Activated CD4-positive, alpha-beta T cell treated with anti-CD3 and anti-CD28 coated beads, Interleukin-2, amount 10 ng/mL, durations not matched to agents 24 days and 14 days (primary cell): ENCODE measurements at places on chromosomes 3 and 15. TPM values are rescaled to one million over a fixed set of nuclear protein-coding genes. Genes with fewer than 3 reads are reported as not detected.
A peak's percentile ranks its signal among the peaks of the same experiment; 100 is the strongest.

Gene GP9
- total RNA-seq: not detected in 2 replicates

Gene ROBO1
- 0.05 and 0.21 TPM in 2 replicates for total RNA-seq

Gene BRK1
- 98.8 and 99.6 TPM in 2 replicates for total RNA-seq

Gene FAM81A
- 0.47 and 1.9 TPM in 2 replicates for total RNA-seq

Gene CCR9
- total RNA-seq: not detected in 2 replicates

DNA sequence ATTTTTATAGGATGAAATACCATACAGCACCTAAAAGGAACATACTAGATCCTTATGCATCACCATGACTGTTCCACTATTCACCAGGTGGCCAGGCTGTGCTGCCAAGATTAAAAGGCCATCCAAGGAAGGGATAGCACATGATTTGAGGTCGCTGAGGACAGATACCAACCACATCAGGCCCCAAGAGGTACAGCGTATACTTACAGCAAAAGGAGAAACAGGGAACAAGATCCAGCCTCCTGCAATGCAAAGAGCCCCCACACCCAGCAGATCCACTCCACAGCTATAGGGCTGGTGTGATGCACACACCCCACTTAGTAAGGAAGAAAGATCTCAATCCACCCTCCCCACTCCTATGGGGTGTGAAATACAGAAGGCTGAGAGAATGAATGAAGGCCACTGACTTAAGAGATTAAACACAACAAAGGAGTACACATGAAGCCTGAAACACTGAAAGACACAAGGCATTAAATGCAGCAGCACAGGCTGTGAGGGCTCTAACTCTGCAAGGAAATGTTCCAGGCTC lies 32.0 kb upstream of the ZNF445 start:
- DNase-seq: peak; percentile 64
- peaks cover 24% of the 10 kb centered on the region for H3K4me1 ChIP-seq
- H3K27ac ChIP-seq: peak overlapping the region; percentile 79

DNA sequence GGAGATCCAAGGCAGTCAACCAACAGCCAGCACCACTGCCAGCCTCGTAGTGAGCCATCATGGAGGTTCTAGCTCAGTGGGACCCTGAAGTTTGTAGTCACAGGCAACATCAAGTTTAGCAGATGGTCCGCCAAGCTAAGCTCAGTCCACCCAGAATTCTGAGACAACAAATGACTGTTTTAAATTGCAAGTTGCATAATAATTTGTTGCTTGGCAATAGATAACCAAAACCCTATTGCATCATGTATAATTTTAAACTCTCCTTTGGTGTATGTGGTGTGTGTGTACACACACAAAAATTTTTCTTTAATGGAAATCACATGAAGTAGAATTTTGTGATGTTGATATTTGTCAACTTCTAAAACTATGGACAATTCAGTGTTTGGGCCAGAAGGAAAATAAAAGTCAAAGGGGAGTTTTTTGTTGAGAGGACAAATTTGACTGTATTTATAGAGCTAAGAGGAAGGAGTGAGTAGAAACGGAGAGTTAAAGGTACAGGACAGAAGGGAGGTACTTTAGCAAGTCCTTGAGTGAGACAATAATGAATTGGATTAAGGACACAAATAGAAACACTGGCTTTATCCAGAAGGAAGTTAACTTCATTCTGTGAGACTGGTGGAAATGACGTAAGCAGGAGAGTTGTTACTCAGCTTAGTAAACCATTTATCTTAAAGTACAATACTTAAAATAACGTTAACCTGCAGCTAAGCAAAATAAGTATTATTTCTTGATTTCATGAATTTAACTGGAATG lies 83.6 kb downstream of the NCEH1 start:
- H3K27me3 ChIP-seq: no peaks in the 10 kb centered on the region
- peaks cover 5% of the 10 kb centered on the region for H3K4me1 ChIP-seq
- H3K27ac ChIP-seq: no peak overlapping the region

DNA sequence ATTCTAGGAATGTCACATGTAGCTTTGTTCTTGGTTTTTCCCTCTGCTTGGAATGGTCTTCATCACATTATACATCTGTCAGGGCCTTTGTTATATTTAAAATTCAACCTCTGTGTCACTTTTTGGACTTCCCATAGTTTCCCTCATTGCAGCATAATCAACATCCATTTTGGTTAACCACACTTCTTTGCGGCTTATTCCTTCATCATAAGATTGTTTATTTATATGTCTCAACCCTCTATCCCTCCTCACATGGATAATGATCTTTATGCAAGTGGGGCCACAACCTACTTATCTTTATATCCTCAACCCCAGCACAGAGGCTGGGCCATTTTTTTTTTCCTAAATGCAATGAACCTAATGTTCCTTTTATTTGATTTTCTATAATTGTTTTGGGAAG lies 260.0 kb upstream of the THBS1 start:
- no peak overlapping the region for H3K4me3 ChIP-seq
- H3K27me3 ChIP-seq: peaks cover 9% of the 10 kb centered on the region
- H3K36me3 ChIP-seq: no peaks in the 10 kb centered on the region
- DNase-seq: no peak
- H3K4me1 ChIP-seq: no peaks in the 10 kb centered on the region
- H3K27ac ChIP-seq: no peak overlapping the region

DNA sequence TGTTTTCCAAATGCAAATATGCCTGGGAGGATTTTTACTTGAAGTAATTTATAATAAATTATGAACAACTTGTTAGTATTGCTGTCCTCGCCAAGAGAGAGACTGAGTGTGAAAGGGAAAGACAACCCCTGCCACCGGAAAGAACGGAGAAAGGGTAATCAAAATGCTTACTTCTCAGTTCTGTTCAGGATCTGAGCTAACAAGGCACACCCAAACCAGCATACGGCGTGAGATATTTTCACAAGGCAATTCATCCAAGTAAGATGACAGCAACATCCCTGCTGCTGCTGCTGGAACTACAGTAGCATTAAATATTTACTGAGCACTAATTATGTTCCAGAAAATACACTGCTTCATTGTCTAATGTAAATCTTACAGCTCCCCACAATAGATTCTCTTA lies 96.1 kb downstream of the KBTBD8 start:
- H3K4me3 ChIP-seq: no peak overlapping the region
- H3K27ac ChIP-seq: no peak overlapping the region
- H3K36me3 ChIP-seq: no peaks in the 10 kb centered on the region
- DNase-seq: no peak

DNA sequence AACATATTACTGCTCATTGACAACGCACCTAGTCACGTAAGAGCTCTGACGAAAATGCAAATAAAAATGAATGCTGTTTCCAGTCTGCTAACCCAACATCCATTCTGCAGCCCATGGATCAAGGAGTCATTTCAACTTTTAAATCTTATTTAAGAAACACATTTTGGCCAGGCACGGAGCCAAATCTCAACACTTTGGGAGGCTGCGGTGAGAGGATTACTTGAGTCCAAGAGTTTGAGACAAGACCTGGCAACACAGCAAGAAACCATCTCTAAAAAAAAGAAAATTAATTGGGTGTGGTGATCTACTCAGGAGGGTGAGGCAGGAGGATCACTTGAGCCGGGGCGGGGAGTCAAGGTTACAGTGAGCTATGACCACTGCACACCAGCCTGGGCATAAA lies 22.4 kb upstream of the TM4SF19 start:
- H3K4me3 ChIP-seq: no peak overlapping the region
- H3K4me1 ChIP-seq: peaks cover 9% of the 10 kb centered on the region
- H3K36me3 ChIP-seq: peaks cover 58% of the 10 kb centered on the region
- no peak for DNase-seq
- no peaks in the 10 kb centered on the region for H3K27me3 ChIP-seq
- H3K27ac ChIP-seq: peak overlapping the region; percentile 5

GRCh38 chr3:64379221-64379620 lies 154.0 kb upstream of the PRICKLE2 start:
- H3K36me3 ChIP-seq: no peaks in the 10 kb centered on the region
- no peak overlapping the region for H3K27ac ChIP-seq
- peaks cover 7% of the 10 kb centered on the region for H3K27me3 ChIP-seq
- no peaks in the 10 kb centered on the region for H3K4me1 ChIP-seq
- no peak for DNase-seq
- no peak overlapping the region for H3K4me3 ChIP-seq

DNA sequence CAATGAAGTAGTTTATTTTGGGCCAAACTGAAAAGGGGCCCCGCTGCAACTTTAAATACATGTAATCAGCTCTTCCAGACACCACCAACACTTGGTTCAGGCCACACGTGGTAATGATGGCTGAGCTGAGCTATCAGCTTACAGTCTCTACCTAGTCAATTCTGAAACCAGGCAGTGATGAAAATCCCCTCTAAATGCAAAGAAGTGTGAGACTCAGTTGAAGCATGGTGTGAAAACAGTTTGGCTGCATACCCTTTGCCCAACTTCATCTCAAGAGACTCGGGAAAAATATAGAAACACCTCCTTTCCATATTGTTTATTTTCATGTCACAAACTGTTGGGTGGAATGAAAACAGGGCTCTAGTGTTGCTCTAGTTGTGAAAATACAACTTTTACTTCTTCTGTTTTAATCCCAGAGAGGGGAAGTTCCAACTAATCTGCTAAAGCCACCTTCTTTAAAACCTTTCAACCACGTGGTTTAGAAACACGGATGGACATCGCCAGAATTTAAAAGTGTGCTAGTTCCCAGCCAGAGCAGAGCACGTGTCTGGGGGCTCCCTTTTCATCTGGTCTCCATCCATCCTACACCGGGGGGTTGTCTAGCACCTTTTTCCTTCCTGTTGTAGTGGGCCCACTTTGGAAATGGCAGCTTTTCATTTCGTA lies 229.1 kb downstream of the EPHB1 start:
- no peaks in the 10 kb centered on the region for H3K4me1 ChIP-seq
- peak; percentile 45 for DNase-seq
- H3K27ac ChIP-seq: no peak overlapping the region
- H3K4me3 ChIP-seq: no peak overlapping the region

- DNase-seq: no peak
- H3K36me3 ChIP-seq: peaks cover 11% of the 10 kb centered on the region
- peak overlapping the region; percentile 31 for H3K27ac ChIP-seq
- H3K4me1 ChIP-seq: peaks cover 48% of the 10 kb centered on the region
- no peaks in the 10 kb centered on the region for H3K27me3 ChIP-seq
- no peak overlapping the region for H3K4me3 ChIP-seq
These were observed 284.7 kb upstream of the STT3B start for GRCh38 chr3:31247850-31248562.

DNA sequence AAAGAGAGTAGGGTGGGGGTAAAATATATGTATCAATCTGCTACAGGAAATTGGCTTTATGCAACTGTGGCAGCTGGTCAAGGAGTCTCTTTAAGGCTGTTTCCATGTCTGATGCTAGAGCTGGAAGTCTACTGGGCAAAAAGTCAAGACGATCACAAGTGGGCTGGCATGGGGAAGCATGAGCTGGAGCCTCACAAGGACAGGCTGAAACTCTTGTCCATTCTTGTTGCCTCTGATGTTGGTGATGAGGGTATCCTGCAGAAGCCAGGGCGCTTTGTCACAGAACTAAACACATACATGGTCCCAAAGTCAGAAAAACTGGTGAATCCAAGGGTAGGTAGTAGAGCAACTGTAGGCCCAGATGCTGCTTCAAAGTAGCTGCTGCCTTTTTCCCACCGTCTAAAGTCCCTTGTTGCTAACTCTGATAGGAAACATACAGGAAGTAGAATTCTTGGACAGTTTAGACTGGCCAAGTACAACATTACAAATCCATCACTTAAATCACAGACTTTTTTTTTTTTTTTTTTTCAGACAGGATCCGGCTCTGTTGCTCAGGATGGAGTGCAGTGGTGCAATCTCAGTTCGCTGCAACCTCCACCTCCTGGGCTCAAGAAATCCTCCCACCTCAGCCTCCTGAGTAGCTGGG lies 54.2 kb downstream of the RPL39L start:
- peak; percentile 54 for DNase-seq
- H3K36me3 ChIP-seq: peaks cover 8% of the 10 kb centered on the region
- H3K27ac ChIP-seq: no peak overlapping the region
- H3K4me1 ChIP-seq: peaks cover 8% of the 10 kb centered on the region

- H3K27ac ChIP-seq: no peak overlapping the region
- no peak overlapping the region for H3K4me3 ChIP-seq
- H3K36me3 ChIP-seq: no peaks in the 10 kb centered on the region
- H3K27me3 ChIP-seq: peaks cover 6% of the 10 kb centered on the region
These were observed 208.1 kb downstream of the MINAR1 start for GRCh38 chr15:79640206-79640605.

- no peak overlapping the region for H3K4me3 ChIP-seq
- H3K36me3 ChIP-seq: no peaks in the 10 kb centered on the region
- H3K27me3 ChIP-seq: no peaks in the 10 kb centered on the region
- no peak for DNase-seq
- H3K27ac ChIP-seq: no peak overlapping the region
These were observed 1077.0 kb downstream of the ROBO2 start for GRCh38 chr3:78116874-78117273.

GRCh38 chr3:23900744-23901143 lies 16.0 kb downstream of the NKIRAS1 start:
- no peak overlapping the region for H3K4me3 ChIP-seq
- H3K27ac ChIP-seq: no peak overlapping the region
- peaks cover 19% of the 10 kb centered on the region for H3K36me3 ChIP-seq
- H3K27me3 ChIP-seq: no peaks in the 10 kb centered on the region
- no peak for DNase-seq

GRCh38 chr3:152177757-152178156 lies 91.0 kb upstream of the MBNL1 start:
- DNase-seq: no peak
- H3K36me3 ChIP-seq: peaks cover 1% of the 10 kb centered on the region
- peaks cover 12% of the 10 kb centered on the region for H3K27me3 ChIP-seq
- peaks cover 14% of the 10 kb centered on the region for H3K4me1 ChIP-seq

- H3K36me3 ChIP-seq: peaks cover 7% of the 10 kb centered on the region
- H3K27ac ChIP-seq: no peak overlapping the region
- no peak for DNase-seq
- no peaks in the 10 kb centered on the region for H3K27me3 ChIP-seq
- H3K4me3 ChIP-seq: no peak overlapping the region
- H3K4me1 ChIP-seq: peaks cover 30% of the 10 kb centered on the region
These were observed 194.1 kb downstream of the TPRG1 start for GRCh38 chr3:189365609-189366564.

DNA sequence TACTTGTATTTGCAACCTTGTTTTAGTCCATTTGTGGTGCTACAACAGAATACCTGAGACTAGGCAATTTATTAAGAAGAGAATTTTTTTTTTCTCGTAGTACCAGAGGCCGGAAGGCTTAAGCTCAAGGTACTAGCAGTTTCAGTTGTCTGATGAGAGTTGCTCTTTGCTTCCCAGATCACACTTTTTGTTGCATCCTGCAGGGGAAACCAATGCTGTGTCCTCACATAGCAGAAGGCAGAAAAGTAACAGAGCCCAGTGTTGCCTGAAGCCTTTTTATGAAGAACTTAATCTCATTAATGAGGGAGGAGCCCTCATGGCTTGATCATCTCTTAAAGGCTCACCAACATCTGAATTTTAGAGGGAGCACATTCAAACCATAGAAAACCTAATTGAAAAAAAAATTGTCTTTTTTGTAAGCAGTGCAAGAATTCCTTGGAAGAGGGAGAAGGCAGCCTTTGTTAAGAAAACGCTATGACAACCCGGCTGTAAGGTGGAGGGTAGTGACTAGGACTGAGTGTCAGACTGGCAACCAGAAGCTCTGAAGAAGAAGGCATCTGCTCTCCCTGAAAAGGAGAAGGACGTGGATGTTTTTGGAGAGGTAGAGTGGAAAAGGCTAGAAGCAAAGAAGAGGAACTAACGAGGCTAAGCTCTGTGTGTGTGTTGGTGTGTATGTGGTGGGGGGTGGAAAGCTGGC lies 1245.3 kb downstream of the ROBO2 start:
- H3K4me1 ChIP-seq: no peaks in the 10 kb centered on the region
- DNase-seq: no peak
- H3K36me3 ChIP-seq: no peaks in the 10 kb centered on the region
